ENCODE measurements at places on chromosomes 3 and 15.
A peak's percentile ranks its signal among the peaks of the same experiment; 100 is the strongest.

DNA sequence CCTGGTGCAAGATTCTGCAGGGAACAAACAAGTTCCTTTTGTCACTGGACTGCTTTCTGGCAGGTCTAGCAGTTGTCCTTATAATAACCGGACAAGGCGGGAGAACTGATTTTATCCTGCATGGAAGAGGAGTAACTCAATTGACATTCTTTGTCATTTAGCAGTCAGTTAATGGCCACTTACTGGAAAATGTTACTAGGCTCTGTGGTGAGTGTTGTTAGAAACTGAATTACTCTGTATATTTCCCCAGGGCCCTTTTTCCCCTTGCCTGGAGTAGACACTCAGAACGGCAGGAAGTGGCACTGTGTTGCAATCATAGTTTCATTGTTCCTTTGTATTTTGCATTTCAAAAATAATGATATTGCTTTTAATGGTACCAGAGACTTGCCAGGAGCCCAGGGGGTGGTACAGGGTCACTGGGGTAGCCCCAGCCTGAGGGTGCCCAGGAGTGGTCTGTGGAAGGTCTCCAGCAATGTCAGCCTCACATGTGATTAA lies 318.6 kb upstream of the LRRFIP2 start:
- DNase-seq = no peak

- DNase-seq = no peak
Observed at GRCh38 chr15:90046911-90047392, 45.8 kb downstream of the ZNF710 start.

GRCh38 chr15:76114561-76114960 lies 54.8 kb downstream of the TMEM266 start:
- DNase-seq = no peak

DNA sequence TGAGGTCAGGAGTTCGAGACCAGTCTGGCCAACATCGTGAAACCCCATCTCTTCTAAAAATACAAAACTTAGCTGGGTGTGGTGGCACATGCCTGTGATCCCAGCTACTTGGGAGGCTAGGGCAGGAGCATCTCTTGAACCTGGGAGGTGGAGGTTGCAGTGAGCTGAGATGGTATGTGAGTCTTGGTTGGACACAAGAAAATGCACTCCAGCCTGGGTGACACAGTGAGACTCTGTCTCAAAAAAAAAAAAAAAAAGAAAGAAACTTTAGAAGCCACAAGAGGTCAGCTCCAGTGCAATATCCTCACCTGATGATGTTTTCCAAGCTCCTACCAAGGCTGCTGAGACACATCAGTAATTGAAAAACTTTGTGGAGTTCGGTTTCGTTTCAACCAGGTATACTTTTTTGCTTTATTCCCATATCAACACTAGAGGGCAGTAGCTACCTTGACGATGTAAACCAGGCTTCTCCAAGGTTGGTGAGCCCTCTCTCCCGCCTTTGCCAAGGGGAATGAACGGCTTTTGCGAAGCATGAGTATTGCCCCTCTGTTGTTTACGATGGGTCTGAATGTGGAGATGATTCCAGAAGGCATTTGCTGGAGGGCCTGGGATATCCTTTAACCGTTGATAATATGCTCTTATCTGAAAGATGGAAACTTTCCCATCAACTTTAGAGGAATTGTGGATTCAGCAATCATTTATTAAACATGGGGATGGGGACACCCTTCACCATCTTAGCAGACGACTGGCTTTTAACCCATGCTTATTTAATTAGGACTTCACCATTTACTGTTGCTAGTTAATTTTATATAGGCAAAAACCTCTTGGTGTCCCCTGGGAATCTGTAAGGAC lies 202.8 kb downstream of the SV2B start:
- peak; percentile 29 for DNase-seq

DNA sequence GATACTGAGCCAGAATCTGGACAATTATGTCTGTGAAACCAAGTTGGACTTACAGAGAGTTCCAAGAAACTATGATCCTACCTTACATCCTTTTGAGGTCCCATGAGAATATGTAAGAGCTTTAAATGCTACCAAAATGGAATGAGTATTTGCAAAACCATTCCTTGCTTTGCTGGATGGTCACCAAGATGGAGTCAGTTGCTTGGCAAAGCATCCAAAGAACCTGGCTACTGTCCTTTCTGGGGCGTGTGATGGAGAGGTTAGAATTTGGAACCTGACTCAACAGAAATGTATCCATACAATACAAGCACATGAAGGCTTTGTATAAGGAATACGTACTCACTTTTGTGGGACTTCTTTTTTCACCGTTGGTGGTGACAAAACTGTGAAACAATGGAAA lies 36.2 kb downstream of the AP4E1 start:
- no peak for DNase-seq

DNA sequence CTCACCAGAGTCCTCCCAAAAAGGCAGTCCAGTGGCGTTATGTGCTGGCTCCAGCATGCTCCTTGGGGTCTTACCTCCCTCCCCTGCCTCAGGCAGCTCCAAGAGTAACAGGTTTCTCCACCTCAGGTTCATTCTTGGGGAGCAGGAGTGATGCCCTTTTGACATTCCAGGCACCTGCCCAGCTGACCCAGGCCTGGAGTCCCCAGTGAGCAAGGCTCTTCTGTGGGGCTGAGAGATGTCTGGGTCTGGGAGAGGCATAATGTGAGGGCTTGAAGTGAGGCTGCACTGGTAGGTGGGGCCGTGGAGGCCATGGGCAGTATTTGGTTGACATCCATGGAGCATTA lies 15.3 kb downstream of the PXYLP1 start:
- DNase-seq = no peak

DNA sequence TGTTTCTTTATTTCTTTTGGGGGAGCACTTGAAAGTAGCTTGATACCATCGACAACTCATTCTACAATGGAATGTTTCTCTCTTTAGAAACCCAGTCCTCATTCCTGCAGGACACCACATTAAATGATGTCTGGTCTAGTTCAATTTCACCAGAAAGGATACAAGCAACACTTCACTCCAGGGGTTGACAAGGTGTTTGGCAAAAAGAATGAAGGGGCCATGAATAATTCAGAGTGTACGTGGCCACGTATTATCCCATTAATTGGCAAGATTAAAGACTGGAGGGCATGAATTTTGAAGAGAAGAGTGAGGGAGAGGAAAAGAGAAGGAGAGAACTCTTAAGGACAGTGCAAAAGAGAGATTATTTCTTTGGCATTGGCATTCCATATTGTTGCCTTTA lies 705 bp downstream of the TMPRSS7 start:
- DNase-seq = no peak

DNA sequence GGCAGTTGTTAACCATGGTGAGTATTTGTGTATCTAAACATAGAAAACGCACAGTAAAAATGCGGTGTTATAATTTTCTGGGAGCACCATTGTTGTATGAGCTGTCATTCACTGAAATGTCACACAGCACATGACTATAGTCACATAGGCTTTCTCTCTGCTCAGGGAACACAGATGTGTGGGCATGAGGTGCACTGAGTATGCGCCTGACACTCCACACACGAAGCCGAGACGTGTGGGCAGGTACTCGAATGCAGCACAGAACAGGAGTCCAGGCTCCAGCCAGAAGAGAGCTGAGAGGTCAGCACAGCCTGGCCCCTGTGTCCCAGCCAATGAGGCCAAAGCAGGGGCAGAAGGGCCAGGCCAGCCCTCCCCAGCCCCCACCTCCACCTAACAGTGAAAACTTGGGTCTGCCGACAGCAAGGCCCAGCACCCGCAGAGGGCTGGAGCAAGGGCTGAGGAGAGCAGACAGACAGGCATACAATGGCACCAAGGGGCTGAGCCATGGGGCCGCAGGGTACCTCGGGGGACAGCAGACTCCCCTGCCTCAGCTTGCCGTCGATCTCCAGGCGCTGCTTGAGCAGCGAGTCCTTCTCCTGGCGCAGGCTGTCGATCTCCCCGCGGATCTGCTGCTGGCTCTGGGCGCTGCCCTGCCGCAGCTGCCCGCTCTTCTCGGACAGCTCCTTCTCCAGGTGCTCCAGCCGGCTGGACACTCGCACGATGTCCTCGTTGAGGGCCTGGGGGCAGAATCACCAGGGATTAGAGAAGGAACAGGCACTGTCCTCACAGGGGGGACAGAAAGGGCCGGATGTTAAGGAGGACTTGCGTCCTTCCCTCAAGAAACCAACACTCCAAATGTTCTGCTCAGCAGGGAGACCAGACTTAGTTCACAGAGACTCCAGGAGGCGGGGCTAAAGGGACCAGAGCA lies 24.0 kb downstream of the KIF7 start:
- no peak for DNase-seq

DNA sequence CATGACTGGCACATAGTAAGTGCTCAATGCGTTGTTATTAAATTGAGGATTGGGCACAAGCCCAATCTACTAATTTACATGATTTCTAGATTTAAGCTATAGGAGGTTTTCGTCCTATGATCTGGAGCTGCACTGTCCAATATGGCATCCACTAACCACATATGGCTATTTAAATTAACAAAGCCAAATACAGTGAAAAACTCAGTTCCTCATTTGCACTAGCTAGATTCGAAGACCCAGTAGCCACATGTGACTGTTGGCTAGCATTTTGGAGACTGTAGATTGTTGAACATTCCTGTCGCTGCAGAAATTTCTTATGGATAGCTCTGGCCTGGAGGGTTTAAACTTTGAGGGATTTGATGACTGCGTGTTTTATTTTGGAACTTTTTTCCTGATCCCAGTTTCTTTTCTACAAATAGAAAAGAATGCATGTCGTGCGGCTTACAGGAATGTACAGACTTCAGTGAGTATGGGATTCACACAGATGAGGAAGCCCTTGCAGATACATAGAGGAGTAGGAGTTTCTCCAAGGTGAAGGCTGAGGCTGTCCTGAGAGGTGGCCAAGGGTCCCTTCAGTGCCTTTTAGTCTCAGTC lies 82.8 kb downstream of the SLCO3A1 start:
- no peak for DNase-seq

GRCh38 chr3:45719655-45720487 lies 30.7 kb downstream of the SACM1L start:
- no peak for DNase-seq

DNA sequence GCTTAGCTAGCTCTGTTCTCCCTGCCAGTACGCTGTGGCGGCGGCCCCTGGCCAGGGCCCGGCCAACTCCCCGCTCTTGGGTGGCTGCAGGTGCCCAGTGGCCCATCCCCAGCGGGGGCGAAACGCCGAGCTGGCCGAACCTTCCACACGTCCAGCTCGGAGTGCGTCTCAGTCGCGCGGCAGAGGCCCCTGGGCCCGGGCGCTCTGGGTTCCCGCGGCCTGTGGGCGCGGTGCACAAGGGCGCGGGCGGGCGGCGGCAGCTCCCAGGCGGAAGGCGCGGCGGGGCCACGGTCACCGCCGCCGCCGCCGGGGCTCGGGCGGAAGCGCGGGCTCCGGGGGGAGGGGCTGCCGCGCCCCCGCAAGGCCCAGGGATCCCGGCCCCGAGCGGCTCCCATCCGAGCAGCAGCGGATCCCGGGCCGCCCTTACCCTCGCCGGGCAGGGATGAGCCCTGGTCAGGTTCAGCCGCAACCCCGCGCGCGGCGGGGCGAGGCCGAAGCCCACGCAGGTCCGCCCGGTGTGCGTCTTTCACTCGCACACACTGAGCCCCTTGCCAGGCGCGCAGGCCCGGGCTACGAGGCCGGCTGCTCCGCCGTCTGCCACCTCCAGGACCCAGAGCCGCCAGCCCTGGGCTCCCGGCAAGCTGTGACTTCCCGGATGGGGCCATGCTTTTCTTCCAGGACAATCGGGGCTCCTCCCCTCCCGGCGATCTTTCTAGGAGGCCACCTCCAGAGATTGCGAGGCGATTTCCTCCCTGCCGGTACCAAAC lies 54.2 kb downstream of the CCDC54 start:
- peak; percentile 60 for DNase-seq

- no peak for DNase-seq
Observed at GRCh38 chr3:56424336-56424735, 43.9 kb downstream of the ERC2 start.

DNA sequence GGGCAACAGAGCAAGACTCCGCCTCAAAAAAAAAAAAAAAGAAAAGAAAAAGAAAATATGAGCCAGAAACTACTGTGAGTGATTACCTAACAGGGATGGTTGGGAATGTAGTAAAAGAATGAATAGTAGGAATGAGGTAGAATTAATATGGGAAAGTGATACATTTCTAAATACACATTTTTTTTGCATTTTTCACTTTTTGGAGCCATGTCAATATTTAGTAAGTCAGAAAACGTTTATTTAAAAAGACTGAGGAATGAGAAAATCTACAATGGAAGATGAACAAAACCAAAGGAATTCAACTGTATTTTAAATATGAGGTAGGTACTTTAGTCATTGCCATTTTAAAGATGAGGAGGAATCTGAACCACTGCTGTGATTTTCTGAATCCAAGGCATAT lies 817.2 kb upstream of the CADM2 start:
- DNase-seq = no peak

DNA sequence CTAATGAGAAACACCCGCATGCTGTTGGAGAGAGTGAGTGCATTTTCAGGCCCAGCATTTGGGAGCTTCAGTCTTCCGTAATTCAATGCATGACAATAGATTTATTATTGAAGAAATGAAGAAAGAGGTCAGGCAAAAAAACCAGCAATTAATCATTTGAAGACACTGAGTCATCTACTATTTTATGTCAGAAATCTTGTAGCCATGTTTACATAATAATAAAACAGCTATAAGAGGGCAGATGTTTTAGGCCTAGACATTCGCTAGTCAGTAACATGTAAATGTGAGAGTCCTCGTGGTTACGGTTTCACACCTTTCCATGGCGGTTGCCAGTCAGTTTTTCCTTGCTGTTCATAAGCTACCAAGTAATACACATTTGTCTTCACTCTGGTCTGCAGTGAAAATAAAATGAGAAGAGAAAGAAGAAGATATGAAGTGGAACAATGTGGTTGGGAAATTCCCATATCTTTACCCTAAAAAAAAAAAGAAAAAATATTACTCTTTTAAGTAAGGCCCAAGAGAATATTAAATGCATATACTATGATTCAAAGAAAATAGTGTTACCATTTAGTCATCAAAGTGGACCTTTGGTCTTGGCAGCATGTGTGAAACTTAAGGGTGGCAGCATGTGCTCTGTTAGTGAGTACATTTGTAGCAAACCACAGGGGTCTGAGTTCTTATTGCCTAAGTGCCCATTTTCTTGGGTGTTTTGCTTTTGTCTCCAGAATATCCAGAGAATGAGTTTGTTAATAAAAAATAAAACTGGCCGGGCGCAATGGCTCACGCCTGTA lies 140.5 kb upstream of the TBL1XR1 start:
- DNase-seq = peak; percentile 31

- no peak for DNase-seq
Observed at GRCh38 chr3:54960701-54961100, 32.8 kb upstream of the LRTM1 start.

- DNase-seq = no peak
Observed at GRCh38 chr15:36796161-36796560, 216.7 kb downstream of the CDIN1 start.

DNA sequence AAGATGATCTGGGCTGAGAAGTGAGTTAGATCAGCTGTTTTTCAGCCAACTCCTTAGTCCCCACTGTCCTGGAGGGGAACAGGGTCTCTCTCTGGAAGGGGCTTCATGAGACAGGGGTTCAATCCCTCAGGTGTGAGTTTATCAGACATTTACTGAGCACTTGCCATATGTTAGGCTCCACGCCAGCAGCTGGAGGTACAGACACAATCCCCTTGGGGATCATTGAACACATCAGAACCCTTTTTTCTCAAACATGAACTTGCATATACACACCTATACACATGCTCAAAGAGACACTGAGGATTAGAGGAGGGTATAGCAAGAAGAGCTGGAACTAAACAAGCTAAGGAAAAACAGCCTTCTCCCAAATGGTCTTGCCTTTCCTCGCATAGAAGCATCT lies 5.5 kb upstream of the BMF start:
- DNase-seq = no peak

Measured in CD4-positive, alpha-beta T cell treated with Interleukin-6 for 4 hours (primary cell).